Central memory CD8-positive, alpha-beta T cell (primary cell): ENCODE measurements at places on chromosomes 12 and 14.
A peak's percentile ranks its signal among the peaks of the same experiment; 100 is the strongest.

DNA sequence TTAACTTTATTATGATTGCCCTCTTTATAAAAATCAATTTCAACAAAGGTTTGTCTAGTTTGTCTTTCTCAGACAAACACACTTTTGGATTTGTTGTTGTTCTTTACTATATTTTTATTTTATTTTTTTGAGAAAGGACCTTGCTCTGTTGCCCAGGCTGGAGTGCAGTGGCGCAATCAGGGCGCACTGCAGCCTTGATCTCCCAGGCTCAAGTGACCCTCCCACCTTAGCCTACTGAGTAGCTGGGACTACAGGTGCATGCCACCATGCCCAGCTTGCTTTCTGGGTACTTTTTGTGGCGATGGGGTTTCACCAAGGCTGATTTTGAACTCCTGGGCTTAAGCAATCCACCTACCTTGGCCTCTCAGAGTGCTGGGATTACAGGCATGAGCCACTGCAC, 64.4 kb upstream of the CFL2 start:
- no peak for DNase-seq
- H3K27ac ChIP-seq, result no peak overlapping the region
- H3K4me1 ChIP-seq, result peaks cover 7% of the 10 kb centered on the region
- H3K36me3 ChIP-seq, result peaks cover 54% of the 10 kb centered on the region
- no peak overlapping the region for H3K4me3 ChIP-seq

DNA sequence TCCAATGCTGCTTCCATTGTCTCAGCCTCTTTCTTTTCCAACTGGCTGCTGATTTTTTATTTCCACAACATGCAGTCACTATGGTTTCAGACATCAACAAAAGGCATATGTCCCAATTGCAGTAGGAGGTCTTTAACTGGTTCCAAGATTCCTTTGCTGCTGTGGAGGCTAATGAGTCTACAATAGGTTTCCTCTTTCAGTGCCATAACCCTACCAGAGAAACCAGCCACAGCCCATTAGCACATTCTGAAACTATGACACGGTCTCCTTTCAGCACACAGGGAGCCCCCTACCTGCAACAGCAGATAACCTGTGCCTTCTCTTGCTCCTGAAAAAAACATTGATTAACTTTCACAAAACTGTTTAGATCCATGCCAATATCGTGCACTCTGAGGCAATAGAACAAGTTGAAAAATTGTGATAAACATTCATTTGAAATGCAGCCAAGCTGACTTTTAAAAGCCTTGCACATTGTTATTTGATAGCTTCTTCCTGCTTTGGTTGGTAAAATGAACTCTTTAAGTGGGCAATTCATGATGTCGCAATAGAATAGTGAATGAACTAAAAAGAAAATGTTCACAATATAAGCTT, 32.4 kb downstream of the PLEKHG7 start:
- H3K4me1 ChIP-seq, result no peaks in the 10 kb centered on the region
- DNase-seq, result no peak
- no peak overlapping the region for H3K4me3 ChIP-seq
- H3K36me3 ChIP-seq, result no peaks in the 10 kb centered on the region

DNA sequence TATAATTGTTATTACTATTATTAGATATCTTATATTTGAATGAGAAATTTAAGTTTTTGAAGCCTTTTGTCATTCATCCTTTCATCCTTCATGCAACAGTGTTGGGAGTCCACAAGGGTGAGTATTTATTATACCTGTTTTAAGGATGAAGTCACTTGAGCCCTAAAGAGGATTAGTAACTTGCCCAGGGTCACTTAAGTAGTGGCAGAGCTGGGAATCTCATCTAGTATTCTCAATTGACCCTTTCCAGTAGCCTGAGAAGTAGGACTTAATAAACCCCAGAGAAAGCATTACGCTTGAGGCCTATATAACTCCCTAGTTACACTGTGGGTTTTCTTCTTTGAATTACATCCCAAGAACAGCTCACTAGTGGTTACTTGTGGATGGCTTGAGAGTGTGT, 119.8 kb downstream of the SRGAP1 start:
- no peak for DNase-seq
- H3K4me3 ChIP-seq, result no peak overlapping the region
- H3K4me1 ChIP-seq, result no peaks in the 10 kb centered on the region
- H3K27me3 ChIP-seq, result peaks cover 18% of the 10 kb centered on the region
- peaks cover 2% of the 10 kb centered on the region for H3K36me3 ChIP-seq
- no peak overlapping the region for H3K27ac ChIP-seq

- no peaks in the 10 kb centered on the region for H3K36me3 ChIP-seq
- H3K27ac ChIP-seq, result no peak overlapping the region
- H3K4me3 ChIP-seq, result no peak overlapping the region
Observed at GRCh38 chr12:24533716-24534352, 415.1 kb downstream of the BCAT1 start.

- no peak for DNase-seq
- no peak overlapping the region for H3K4me3 ChIP-seq
- no peak overlapping the region for H3K27ac ChIP-seq
- peaks cover 70% of the 10 kb centered on the region for H3K27me3 ChIP-seq
- H3K36me3 ChIP-seq, result no peaks in the 10 kb centered on the region
Observed at GRCh38 chr12:13247596-13247995, 51.1 kb downstream of the EMP1 start.

DNA sequence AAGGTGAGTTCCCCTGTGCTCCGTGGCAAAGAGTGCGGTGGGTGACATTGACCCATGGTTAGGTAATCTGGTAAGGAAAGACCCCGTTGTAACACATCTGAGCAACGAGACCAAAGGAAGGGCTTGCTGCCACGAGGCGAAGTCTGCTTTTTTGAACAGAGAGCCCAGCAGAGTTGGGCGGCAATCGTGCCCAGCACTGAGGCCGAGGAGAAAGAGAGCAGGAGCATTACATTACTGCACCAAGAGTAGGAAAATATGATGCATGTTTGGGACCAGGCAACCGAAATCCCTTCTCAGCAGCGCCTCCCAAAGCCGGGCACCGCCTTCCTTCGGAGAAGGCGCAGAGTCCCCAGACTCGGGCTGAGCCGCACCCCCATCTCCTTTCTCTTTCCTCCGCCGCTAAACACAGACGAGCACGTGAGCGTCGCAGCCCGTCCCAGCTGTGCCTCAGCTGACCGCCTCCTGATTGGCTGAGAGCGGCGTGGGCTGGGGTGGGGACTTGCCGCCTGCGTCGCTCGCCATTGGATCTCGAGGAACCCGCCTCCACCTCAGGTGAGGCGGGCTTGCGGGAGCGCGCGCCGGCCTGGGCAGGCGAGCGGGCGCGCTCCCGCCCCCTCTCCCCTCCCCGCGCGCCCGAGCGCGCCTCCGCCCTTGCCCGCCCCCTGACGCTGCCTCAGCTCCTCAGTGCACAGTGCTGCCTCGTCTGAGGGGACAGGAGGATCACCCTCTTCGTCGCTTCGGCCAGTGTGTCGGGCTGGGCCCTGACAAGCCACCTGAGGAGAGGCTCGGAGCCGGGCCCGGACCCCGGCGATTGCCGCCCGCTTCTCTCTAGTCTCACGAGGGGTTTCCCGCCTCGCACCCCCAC, at the start of gene HIF1A:
Gene HIF1A (plus strand): TSS at position 684 of the 865 bp plus-strand sequence. CDS start 292 bp downstream, outside the sequence.
- peaks cover 13% of the 10 kb centered on the region for H3K36me3 ChIP-seq
- peak within 1 kb of the TSS; percentile 97 for H3K4me3 ChIP-seq
- peaks cover 34% of the 10 kb centered on the region for H3K4me1 ChIP-seq
- H3K27me3 ChIP-seq, result peaks cover 8% of the 10 kb centered on the region
- peak; percentile 91 for DNase-seq

- DNase-seq, result no peak
- no peaks in the 10 kb centered on the region for H3K4me1 ChIP-seq
- no peak overlapping the region for H3K27ac ChIP-seq
- no peaks in the 10 kb centered on the region for H3K36me3 ChIP-seq
Observed at GRCh38 chr14:48247977-48248376, 572.6 kb upstream of the MDGA2 start.

- H3K4me3 ChIP-seq, result no peak overlapping the region
- H3K4me1 ChIP-seq, result no peaks in the 10 kb centered on the region
- no peaks in the 10 kb centered on the region for H3K27me3 ChIP-seq
- H3K27ac ChIP-seq, result no peak overlapping the region
- DNase-seq, result no peak
- peaks cover 3% of the 10 kb centered on the region for H3K36me3 ChIP-seq
Observed at GRCh38 chr12:31644536-31644935, 15.0 kb upstream of the ETFBKMT start.

GRCh38 chr12:1552171-1552570, 42.2 kb downstream of the FBXL14 start:
- H3K36me3 ChIP-seq, result no peaks in the 10 kb centered on the region
- no peak overlapping the region for H3K4me3 ChIP-seq
- H3K27me3 ChIP-seq, result peaks cover 28% of the 10 kb centered on the region
- H3K4me1 ChIP-seq, result no peaks in the 10 kb centered on the region

DNA sequence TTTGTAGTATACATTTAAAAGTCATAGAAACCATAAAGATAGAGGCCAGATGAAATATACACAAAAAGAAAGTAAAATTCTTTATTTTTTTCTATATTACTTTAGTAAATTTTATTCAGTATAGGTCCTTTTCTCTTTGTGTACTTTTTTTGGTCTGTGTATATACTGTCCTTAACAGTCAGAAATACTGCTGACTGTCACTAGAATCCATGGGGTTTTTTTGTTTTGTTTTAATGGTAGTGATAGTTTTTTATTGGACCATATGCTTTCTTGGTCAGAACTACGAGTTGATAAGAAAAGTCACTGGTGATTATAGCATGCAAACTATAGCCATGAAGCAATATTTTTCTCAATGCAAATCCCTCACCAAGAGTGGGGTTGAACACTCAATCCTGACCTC, 165.4 kb downstream of the FOXA1 start:
- H3K27me3 ChIP-seq, result no peaks in the 10 kb centered on the region
- H3K4me3 ChIP-seq, result no peak overlapping the region
- no peaks in the 10 kb centered on the region for H3K4me1 ChIP-seq
- DNase-seq, result no peak
- H3K27ac ChIP-seq, result no peak overlapping the region

DNA sequence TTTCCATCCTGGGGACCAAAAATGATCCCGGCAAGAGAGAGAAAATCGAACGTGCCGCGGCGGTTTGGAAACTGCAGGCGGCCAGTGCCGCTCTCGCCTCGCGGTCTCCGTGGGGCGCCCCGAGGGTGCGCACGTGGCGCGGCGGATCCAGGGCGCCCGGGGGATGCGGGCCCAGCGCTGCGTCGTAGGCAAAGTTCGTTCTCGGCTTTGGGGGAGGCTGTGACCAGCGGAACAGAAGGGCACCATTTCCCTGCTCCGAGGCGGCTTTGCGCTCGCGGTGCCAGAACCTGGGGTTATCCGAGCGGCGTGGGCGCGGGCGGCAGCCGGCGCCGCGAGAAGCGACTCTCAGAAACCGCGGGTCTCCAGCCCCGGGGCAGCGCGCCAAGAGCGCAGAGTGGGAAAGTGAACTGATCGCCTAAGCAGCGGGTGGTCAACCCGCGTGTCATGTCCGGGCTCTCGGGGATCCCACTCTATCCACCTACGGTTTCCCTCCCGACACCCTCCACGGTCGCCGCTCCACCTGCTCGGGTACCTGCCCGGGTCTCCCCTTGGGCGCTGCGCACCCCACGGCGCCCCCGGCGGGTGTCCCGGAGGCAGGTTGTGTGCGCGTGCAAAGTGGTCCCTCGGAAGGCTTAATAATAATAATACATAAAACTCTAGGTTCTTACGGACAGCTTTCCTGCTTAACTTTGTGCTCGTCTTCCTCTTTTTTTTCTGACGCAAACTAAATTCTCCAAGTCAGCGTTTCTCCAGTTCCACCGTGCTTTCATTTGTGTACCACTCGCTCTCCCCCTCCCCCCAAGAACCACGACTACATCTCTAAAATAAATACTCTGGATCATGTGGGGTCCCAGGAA, 1.2 kb downstream of the ESRRB start:
- H3K27ac ChIP-seq, result no peak overlapping the region
- no peak overlapping the region for H3K4me3 ChIP-seq
- H3K27me3 ChIP-seq, result peaks cover 93% of the 10 kb centered on the region
- DNase-seq, result no peak

DNA sequence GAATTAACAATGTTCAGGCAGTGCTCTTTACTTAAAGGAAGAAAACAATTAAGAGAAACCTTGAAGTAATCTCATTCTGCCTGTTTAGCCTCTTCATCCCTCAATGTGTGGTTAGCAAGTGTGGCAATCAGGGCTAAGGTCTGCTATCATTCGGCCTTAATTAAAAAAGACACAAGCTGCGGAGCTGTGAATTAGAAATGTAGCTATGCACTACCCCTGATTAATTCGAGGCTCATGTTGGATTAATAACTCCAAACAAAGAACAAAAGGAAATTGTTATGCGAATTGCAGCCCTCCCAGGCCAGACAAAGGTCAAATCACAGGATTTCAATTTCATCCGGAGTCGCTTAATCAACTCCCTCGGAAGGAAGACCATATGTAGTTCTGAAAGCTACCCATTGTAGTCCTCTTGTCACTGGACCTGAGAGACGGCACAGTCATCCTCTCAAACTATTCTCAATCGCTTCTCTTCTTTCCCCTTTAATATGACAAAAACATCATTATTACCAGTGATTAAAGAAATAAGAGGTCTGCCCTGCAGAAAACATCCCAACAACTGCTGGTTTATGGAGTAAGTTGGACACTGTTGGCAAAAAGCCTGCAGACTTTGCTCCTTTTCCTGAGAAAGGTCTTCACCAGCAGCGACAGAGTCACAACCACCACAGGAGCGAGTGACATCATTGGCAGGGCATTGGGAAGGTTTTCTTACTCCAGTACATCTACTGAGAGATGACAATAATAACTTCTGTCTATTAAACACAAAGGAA, 71.1 kb upstream of the SOX5 start:
- no peak for DNase-seq
- peaks cover 1% of the 10 kb centered on the region for H3K36me3 ChIP-seq
- H3K27me3 ChIP-seq, result no peaks in the 10 kb centered on the region
- H3K4me1 ChIP-seq, result no peaks in the 10 kb centered on the region

- no peak overlapping the region for H3K4me3 ChIP-seq
- H3K27ac ChIP-seq, result no peak overlapping the region
- DNase-seq, result no peak
- no peaks in the 10 kb centered on the region for H3K27me3 ChIP-seq
- no peaks in the 10 kb centered on the region for H3K4me1 ChIP-seq
- no peaks in the 10 kb centered on the region for H3K36me3 ChIP-seq
Observed at GRCh38 chr12:18250313-18250916, 10.9 kb upstream of the PIK3C2G start.
